NCI-H146 (cell line): ENCODE measurements at places on chromosomes 11 and 22.

DNA sequence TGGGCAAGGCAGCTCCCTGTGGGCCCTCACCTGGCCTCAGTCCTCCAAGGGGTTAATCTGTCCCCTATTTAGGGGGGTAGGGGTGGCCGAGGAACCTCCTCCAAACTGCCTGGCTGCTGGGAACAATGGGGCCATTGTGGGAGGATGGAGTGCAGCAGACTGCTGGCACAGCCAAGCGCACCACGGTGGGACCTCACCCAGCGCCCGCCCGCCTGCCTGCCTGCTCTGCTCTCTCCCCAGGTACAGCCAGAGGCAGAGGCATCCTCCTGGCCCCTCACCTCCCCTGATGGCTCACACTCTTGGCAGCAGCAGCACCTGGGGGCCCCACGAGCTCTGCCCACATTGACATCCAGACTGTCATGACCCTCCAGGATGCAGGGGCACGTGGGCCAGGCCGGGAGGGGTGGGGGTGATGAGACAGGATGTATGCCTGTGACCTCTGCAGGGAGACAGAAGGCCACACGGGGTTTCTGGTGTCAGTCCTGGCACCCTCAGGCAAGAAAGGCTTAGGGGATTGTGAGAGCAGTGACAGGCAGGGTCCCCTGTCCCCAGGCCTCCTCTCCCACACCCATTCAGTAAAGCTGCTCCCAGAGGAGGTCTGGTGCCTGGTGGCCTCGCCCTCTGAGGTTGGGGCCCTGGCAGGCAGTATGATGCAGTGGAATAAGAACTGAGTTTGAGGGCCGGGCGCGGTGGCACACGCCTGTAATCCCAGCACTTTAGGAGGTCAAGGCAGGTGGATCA, 11.4 kb downstream of the BCL9L start:
- no peak for DNase-seq

GRCh38 chr22:41551877-41552582, 7.8 kb upstream of the POLR3H start:
- DNase-seq, result no peak

- peak; percentile 43 for DNase-seq
These were observed 34.1 kb upstream of the CALCA start for GRCh38 chr11:15006139-15006759.

DNA sequence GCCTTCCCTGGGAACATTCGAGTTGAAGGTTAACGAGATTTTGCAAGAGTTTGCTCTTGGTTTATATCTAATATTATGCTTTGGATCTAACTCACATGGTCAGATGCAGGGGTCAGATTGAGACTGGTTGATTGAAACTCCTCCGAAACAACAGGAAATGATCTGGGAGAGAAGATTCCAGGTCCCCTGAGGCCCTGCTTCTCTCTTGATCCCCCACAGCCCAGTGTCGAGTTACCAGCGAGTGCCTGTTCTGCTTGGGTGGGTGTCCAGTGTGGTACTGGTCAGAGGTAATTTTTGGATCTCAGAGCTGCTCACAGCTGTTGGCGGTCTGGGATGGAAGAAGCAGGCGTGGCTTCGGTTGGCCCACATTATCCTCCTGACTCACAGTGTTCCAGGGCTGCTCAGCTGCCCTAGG, 9.2 kb downstream of the FBLN1 start:
- DNase-seq, result no peak

GRCh38 chr11:59263225-59263894, 50.6 kb upstream of the MPEG1 start:
- DNase-seq, result peak; percentile 51

GRCh38 chr22:35150183-35151107, 84.5 kb downstream of the ISX start:
- DNase-seq, result peak; percentile 2

GRCh38 chr11:44987506-44987905, 36.8 kb upstream of the TP53I11 start:
- no peak for DNase-seq

GRCh38 chr22:44479662-44480061, 18.4 kb downstream of the RTL6 start:
- no peak for DNase-seq

DNA sequence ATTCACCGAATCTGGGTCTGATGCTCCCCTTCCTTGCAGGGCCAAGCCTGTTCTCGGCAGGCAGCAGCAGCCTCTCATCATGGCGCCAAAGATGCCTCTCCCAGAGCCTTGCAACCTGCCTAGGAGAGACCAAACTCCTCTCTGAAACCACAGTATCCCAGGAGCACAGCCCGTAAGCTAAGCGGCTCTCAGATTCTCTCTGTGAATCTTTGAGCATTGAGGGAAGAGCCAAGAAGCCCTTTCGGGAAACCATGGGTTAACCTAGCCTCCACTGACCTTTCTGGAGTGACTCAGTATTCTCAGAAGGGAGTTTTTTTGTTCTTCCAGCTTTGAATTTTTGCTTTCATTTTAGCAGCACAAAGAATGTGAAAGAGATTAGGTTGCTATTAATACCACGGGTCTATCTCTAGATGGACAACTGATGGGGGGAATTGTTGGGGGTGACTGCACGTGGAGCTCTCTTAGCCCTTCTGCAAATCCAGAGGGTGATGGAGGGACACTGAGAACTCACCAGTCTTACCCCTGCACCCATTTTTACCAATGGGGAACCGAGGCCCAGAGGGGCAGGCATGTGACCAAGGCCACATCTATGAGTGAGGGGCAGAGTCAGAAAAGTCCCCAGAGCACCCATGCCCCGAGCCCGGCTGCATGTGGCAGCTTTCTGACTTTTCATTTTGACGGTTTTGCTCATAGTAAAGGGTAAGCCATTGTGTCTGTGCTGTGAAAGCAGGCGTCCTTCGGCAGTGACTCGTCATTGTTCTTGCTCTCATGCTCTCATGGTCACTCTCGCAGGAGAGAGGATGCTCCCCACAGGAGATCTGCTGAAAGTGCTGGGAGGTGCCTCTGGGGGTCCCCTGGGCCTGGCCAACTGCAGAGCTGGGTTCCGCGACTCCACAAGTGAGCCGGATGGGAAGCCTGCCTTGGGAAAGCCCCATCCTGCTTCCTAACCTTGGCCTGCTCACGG, 36.0 kb downstream of the IRAG1 start:
- DNase-seq, result no peak

DNA sequence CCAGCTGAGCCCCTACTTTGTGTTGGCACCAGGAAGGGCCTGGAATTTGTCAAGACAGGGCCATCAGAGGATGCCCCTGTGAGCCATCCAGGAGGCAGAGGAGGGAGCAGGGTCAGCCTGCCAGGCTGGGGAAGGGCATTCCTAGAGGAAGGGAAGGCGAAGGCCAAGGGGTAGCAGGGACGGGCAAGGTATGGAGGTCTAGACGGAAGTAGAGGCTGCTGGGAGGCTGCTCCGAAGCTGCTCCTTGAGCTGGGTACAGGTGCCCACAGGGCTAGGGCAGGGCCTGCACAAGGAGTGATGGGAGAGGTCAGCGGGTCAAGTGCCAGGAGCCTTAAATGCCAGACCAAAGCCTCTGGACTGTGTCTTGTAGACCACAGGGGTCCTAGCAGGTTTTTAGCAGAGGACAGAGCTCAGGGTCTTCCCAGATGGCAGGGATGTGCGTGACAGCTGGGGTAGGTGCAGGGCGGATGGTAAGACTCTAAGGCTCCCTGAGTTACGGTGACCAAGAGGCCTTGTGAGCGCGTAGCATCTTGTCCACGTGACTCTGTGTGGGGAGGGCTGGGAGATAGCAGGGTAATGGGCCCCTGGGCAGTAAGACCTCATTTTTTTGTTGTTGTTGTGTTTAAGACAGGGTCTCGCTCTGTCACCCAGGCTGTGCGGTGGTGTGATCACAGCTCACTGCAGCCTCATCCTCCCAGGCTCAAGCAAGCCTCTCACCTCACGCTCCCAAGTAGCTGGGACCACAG, 31.7 kb upstream of the CSNK1E start:
- no peak for DNase-seq

- peak; percentile 73 for DNase-seq
These were observed 9.5 kb upstream of the EHD1 start for GRCh38 chr11:64887757-64888405.

DNA sequence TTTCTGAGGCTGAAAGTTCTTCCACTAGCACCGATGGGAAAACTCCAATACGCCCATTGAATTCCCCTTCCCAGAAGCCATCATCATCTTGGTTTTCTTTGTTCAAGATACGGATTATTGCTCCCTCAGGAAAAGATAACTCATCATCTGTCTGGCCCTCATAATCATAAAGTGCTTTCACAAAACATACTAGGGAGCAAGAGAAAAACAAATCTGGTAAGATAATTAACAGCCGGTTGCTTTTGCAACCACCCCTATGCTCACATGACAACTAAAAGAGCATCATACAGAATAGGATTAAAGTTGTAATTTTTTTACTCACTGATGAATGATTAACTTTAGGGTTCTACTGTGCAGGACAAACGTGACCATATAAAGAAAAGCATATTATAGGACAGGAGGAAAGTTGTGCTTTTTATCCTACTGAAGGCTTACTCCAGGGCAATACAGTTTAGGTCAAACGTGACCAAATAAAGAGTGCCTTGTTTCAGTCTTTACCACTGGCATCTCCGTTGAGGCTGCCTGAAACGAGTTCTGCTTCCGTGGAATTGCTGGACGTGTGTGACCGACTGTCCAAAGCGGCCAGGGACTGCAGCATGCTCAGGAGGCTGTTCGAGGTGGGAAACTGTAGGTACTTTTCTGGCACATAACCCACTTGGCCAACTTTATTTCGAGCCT, 28.6 kb downstream of the ATG16L2 start:
- DNase-seq, result no peak

- DNase-seq, result no peak
These were observed 163.4 kb downstream of the INSC start for GRCh38 chr11:15278128-15278527.

- peak; percentile 48 for DNase-seq
These were observed 5.9 kb upstream of the ME3 start for GRCh38 chr11:86678296-86678695.

- DNase-seq, result no peak
These were observed 29.4 kb downstream of the CCDC90B start for GRCh38 chr11:83256602-83257340.

DNA sequence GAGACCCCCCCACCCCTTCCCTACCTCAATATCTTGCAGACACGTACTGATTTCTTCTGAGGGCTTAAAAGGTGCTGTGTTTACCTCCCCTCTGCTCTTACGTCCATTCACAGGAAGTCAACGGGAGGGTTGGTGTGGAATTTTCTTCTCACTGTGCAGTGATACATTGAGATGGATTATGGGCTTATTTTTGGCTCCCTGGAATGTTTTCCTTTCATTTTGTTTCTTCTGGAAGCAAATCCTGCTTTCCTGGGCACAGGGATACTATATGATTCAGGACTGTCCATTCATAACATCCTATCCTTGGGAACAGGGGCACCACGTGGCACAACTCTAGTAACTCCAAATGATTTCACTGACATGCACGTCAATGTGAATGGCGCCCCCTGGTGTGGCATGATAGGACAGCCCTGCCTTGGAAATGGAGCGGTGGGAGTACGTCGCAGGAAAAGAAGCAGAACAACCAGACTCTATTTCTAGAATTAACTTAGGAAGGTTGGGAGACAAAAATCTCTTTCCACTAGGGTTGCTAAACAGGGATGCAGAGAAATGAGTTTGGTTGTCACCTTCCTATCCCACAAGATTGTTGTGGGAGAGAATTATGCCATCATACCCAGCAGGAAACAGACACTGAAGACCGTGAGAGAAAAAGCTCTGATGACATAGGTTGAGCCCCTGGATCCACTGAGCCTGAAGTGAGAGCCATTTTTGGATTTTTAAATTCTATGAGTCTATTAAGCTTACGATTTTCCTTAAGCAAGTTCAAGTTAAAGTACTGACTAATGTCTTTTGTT, 146.5 kb upstream of the RAG2 start:
- peak; percentile 44 for DNase-seq

DNA sequence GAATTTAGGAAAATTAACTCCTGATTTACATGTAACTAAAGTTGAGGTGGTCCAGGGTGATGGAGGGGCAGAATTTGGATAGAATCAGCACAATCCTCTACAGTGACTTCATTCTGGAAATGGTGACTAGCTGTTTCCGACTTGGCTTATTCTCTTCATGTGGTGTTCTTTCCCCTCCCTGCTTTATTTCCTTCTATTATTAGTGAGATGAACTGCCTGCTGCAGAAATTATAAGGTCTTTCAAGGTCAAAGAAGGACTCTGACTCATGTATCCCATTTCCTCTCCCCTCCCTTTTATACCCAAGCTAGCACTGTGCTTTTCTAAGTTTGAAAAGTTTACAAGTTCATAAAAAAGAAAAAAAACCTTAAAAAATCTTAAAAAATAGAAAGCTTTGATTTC, 12.2 kb upstream of the MRPL17 start:
- no peak for DNase-seq

DNA sequence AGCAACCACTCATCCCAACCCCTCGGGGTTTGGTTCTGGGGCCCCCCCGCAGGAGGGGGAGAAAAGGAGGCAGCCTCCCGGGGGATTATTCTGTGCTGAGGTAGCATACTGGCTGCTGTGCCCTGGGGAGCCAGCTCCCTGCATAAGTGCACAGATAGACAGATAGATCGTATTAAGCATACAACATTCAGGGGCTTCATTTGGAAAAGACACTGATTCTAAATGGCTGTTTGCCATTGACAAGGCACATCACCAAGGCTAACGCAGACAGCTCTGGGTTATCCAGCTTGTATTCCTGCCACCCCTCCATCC, 547.9 kb downstream of the BUD13 start:
- no peak for DNase-seq
